ENCODE measurements at places on chromosomes 16 and 17.

DNA sequence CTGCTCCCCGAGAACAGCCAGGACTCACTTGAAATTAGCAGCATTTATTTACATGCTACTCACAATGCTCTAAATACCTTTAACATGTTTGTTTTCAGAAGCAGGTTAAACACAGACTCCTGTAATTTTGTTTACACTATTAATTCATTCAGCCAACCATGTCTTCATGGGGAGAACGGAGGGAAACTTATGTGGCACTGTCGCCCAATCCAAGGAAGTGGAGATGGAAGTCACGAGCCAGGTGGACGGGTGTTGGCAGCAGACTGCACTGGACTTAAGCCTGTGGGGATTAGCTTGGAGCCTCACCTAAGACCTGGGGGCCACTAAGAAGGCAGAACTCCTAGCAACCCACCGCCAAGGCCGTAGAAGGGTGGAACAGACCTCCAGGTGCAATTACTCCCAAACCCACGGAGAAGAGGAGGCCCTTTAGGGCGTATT, 8.8 kb upstream of the GFAP start:
- no peak for DNase-seq

- peak; percentile 84 for DNase-seq
These were observed 36.0 kb downstream of the CHD9 start for GRCh38 chr16:53090591-53091411.

DNA sequence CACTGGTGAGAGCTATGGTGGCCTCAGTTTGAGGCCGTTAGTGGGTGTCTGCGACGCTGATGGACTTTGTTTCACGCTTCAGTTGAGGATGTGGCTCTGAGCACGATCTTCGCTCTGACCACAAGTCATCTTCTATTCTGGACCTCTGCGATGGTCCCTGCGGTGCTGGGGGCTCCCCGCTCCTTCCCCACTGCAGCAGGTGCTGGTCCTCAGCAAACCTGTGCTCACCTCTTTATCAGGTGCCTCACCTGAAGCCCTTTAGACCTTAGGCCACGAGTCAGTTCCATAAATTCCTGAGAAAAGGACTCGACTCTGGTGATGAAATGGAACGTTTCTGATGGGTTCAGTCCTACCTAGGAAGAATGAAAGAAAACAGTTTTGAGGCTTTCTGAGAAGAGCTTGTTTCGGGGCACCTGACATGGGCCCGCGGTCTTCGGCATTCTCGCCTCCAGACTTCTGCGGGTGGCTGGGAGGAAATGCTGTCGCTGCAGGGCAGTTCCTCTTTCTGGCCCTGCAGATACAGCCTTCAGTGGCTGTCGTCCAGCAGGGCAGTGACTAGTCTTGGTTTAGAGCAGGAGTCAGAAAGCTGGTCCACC, 4.7 kb downstream of the KCTD5 start:
- DNase-seq: no peak

DNA sequence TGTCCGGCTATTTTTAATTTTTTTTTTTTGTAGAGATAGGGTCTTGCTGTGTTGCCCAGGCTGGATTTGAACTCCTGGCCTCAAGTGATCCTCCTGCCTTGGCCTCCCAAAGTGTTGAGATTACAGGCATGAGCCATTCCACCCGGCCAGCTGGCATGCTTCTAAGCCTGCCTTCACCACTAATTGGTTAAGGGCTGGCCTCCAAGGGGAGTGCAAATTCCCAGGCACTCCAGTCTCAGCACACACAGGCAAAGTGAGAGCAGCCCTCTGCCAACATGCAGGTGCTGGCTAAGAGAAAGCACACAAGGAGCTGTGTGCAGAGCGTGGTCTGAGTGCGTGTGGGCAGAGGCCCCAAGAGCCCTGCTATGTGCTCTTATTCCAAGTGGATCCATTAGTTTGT, 149.8 kb upstream of the HS3ST2 start:
- DNase-seq: no peak

DNA sequence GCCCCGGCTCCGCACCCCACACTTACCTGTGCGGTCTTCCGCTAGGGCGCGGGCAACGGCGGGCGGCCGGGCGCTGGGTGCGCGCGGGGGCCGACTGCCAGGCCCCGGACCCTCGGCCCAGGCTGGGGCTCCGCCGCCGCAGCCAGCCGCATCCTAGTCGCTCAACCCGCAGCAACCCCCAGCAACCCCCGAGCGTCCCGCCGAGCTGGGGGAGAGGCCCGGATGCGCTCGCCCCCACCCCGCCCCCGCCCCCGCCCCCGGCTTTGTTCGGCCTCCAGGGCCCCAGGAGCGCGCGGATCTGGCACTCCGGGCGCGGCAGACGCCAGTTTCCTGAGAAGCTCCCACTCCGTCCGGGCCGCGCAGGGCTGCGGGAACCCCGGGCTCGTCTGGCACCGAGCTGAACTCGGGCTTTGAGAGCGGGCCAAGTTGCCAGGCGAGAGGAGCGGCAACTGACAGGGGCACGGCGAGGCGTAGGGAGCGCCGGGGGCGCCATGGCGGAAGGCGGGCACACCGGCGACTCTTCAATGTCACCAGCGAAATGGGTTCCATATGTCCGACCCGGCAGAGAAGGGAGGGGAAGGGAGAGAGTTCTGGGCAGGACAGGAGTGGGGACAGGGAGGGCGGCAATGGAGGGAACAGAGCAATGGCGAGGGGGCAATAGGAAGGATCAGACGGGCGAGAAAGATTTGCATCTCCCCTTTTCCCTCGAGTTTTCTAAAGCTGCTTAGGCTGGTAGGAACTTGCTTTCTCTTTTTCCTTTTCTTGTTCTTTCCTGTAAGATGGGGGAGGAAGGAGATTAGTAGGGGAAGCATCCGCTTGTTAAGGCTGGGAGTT, 13.7 kb downstream of the HOXB4 start:
- no peak for DNase-seq

GRCh38 chr16:75810342-75810741, 84.1 kb upstream of the CPHXL start:
- peak; percentile 86 for DNase-seq

DNA sequence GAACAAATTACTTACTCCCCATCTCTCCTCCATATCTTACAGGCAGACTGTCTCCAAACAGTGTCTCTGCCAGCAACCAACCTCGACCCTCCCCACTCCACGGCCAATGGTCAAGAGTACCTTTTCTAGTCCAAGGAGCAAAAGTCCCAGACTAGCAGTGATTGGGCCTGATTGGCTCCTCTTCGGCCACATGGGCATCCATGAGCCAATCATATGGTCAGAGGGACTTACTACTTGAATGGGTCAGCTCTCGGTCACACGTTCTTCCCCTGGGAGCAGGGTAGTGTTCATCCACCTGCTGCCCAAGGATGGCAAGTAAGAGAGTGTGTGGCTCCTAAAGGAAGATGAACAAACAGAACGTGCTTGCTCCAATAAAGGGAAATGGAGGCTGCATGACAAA, 84.6 kb downstream of the C16orf78 start:
- DNase-seq: no peak

- no peak for DNase-seq
These were observed 91.4 kb downstream of the C16orf78 start for GRCh38 chr16:49464877-49465504.

- DNase-seq: no peak
These were observed 174.3 kb upstream of the CHMP6 start for GRCh38 chr17:80817321-80817845.

DNA sequence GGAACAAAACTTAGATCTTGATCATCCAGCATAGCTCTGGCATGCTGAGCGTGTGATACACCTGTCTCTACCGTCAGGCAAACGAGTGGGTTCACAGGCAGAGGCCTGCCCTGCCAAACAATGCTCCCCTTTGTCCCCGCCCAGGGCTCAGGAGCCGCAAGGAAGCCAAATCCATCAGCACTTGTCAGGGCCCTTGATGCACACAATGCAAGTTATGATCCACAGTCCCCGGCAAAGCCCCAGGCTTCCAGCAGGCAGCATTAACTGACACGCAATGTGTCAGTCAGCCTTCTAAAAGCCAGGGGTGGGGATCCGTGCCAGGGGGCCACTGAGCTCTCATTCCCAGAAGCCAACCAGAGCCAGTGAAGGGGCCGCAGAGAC, 460.9 kb downstream of the SLC39A11 start:
- DNase-seq: no peak

DNA sequence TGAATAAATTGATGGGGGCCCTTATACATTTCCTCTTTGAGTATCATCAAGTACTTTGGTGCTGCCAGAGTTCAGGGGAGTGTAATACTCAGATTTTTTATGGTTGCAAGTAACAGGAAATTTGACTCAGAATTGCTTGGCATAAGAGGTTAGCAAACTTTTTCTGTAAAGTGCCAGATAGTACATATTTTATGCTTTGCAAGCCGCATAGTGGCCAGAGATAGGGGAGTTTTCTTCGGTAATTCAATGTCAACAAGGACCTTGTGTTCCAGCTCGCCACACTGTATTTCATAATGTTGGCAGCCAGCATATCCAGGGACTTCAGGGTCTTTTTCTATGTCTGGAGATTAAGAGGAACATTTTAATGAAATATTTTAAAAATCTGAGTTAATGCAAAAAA, 51.0 kb upstream of the MARCHF10 start:
- no peak for DNase-seq

- no peak for DNase-seq
These were observed 4.6 kb upstream of the DRC7 start for GRCh38 chr16:57689762-57690558.

DNA sequence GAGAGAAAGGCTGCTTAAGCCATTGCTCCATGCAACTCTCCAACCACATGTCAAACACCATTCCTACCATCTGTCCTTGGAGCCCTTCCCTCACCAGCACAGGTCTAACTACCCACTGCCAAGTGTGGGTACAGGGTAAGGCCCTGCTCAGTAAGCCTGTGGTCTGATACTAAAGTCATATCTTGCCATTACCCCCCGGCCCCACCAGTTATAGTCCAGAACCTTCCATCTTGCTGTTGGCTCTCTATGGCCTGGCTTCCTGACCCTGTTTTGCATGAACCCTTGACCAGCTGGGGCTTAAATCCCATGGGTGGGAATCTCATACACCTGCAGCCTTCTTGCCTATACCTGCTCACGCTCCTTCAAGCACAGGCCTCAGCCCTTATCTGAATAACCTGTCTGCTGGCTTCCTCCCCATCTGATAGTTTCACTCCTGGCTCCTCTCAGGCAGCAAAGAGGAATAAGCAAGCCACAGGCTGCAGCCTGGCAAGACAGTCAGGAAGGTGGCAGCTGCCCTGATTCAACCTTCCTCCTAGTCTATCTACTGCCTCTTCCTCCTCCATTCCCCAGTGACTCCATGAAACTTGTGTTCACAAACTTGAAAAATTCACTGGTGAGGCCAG, 64.1 kb downstream of the ZFHX3 start:
- DNase-seq: no peak

DNA sequence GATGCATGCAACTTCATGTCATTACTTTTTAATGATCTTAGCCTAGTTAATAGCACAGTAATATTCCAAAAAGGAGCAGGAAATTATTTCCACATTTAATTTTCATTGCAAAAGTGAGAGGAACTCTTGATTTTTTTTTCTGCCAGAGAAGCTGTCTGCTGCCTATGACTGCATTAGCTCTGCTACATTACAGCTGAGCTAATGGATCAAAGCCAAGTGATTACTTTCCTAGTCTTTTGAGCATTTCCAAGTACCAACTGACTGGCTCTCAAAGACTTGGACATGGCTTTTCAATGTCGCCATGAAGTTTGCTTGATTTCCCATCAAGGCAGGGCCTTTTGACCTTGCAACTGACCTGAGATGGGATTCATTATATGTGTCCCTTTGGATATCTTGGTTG, 356.6 kb upstream of the XYLT1 start:
- DNase-seq: no peak

- no peak for DNase-seq
These were observed 17.0 kb upstream of the ANKFN1 start for GRCh38 chr17:56136301-56136700.

DNA sequence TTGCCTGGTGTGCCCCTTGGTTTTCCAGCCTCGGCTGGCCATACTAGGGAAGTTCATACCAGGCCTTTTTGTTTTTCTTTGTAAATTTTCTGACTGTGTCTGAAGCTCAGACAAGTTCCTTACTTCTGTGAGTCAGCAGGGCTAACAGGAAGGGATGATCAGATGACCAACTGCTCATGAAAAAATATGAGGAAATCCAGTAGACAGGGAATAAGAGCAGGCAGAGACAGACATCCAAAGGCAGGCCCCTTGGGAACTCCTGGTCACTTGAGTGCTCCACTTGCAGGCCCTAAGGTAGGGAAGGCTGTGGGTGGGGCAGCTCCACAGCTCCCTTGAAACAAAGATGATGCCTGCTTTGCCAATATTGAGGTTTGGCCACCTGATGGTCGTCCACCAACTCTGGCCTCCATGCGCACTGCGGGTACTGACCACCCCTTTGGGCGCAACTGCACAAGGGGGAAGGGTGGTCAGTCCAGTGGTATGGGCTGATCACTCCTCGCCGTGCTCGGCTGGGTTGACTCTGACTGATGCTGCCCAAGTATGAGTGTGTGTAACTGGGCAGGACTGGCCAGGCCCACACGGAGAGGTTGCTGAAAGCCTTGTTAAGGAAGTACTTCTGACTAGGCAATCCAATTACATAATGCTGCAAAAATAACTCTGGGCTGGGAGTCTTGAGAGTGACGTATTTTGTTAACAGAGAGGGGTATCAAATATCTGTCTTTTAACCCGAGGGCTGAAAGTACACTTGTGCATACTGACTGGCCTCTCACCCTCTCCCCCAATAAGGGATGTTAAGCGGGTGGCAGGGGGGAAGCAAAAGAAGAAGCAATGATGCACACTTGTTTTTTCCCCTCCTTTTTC, 20.8 kb upstream of the ZFHX3 start:
- DNase-seq: peak; percentile 85

GRCh38 chr16:11990702-11991390, 14.3 kb downstream of the SNX29 start:
- DNase-seq: no peak

DNA sequence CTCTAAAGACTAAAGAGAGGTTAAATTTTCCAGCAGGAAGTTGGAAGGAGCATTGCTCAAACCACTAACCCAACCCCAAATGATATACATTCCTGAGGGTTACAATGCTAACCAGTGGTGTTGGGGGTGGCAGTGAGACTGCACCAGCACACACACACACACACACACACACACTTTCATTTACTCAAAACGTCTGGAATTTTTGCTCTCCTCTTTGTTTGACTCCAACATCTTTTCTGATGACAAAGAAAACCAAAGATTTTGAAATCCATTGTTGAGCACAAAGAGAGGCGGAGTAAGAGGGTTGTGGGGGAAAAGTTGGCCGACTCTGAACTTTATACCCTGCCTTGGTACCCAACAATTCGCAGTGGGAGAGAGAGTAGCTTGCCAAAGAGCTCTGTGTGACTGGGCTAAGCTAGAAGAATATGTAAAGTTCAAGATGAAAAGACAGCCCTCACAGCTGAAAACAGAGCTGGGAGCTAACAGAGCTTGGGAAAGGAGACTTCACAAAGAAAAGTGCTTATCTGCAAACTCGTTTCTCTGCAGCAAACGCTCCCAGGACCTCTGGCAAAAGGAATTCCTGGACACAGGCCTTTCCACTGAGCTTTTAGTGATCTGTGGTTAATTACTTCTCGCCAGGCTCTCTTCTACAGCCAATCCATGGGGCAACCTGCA, 426.0 kb upstream of the CDH11 start:
- DNase-seq: no peak

DNA sequence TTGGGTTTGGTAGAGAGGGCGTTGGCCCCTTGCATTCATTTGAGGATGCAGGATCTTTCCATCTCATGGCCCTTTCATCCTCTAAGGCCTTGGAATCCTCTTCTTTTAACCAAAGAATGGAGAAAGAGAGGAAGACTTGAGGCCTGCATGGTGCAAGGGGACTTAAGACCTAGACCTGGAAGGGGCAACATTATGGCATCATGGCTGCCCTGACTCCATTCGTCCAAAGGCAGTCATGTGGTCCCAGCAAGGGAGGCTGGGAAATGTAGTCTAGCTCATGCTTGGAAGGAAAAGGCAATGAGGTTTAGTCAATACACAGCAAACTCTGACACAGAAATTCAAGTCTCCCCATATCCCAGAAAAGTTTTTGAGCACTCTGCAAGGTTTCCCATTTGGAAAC, 30.7 kb upstream of the CDRT4 start:
- no peak for DNase-seq

Measured in foreskin melanocyte (primary cell).